ENCODE measurements at places on chromosomes 4 and X. TPM values are rescaled to one million over a fixed set of nuclear protein-coding genes. Genes with fewer than 3 reads are reported as not detected.

The PLA2G12A gene
- 36.3 TPM for polyA plus RNA-seq

The TMEM271 gene
- polyA plus RNA-seq = not detected

The GAGE12J gene
- not detected for polyA plus RNA-seq

The TBC1D9 gene
- polyA plus RNA-seq = not detected

The CAPN6 gene
- polyA plus RNA-seq = not detected

The ARHGAP10 gene
- 2.9 TPM for polyA plus RNA-seq

The PPEF2 gene
- polyA plus RNA-seq = not detected

The CASP6 gene
- 88.4 TPM for polyA plus RNA-seq

The TEX13C gene
- not detected for polyA plus RNA-seq

The CLCN4 gene
- not detected for polyA plus RNA-seq

The APOO gene
- polyA plus RNA-seq = 16.1 TPM

The NXF2 gene
- polyA plus RNA-seq = not detected

GRCh38 chr4:8306511-8307021, 37.0 kb downstream of the HTRA3 start:
- no peak for DNase-seq

DNA sequence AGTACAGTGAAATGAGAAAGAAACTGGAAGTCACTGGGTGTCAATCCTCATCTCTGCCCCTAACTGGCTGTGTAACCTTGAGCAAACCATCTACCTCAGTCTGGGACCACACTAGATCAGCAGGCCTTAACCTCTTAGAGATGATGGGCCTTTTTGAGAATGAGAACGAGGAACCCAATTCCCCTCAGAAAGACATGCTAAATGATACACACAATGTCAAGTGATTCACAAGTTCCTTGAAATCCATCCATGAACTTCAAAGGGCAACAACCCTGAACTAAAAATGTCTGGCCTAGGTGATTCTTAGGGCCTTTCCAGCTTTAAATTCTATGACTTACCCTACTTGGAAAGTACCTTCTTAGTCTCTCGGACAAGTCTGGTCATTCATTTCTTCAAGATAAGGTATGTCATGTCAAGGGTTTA, 47.4 kb downstream of the ACSL4 start:
- no peak for DNase-seq

GRCh38 chrX:47587906-47588735, 5.9 kb downstream of the TIMP1 start:
- no peak for DNase-seq

GRCh38 chr4:143344774-143345173, 8.1 kb downstream of the GAB1 start:
- DNase-seq = no peak

DNA sequence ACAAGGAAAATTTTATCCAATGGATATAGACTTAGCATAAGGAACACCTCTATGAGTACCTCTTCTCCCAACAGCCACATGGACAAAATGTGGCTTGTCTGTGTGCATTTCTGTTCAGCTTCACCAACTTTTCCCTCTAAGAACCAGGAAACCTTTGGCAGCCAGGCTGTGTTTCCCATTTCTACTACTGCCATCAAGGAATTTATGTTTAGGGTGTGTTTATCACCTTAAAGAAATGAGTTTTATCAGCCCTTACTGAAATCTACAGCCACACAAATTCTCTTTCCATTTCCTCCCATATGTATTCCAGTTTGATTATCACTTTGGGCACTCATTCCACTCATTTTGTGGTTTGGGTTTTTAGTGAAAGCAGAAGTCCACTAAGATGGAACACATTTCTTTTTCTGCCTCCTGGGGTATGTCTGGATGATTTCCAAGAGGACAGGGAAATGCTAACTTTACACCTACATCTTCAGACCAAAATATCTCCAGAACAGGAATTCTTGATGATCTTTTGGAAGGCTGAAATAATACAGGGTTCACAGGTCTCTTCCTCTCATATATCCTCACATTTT, 82.6 kb upstream of the MAOA start:
- no peak for DNase-seq

GRCh38 chrX:127466211-127466610, 586.0 kb downstream of the ACTRT1 start:
- no peak for DNase-seq

DNA sequence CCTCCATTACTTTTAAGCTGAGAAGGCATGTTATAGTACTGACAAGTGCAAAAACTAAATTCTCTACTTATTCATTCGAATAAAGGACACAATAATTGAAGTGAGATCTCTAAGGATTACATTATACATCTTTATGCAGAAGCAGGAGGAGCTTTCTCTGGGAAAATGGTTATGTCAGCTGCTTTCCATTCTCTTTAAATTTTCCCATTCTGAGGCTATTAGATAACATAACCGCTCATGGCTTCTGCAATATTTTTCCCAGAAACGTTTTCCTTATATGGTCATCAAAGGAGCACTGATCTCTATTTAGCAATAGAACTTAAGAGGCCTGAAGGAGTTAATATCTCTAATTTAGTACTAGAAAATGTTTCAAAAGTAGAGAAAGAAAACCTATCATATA, 221.6 kb downstream of the NSUN7 start:
- DNase-seq = no peak

DNA sequence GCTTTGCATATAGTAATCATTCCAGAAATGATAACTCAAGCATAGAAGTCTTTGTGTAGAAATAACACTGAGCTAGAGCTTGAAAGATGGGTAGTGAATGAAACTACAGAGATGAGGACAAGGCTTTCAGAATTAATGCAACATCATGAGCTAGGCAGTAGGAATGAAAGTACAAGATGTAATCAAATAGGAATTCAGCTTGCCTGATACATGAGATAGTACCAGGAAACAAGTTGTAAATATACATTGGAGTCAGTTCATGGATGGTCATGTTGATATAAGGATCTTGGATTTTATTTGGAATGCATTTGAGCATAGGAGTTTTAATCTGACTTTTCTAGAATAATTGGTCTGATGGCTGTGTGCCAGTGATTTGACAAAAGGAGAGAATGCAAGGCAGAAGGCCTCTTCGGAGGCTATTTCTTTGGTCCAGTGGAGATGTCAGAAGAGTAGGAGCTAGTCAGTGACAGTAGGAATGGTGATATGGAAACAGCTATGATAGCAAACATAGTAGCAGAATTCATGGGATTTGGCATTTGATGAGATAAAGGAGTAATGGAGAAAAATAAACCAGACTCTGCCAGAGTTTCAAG, 206.4 kb upstream of the PACRGL start:
- no peak for DNase-seq

DNA sequence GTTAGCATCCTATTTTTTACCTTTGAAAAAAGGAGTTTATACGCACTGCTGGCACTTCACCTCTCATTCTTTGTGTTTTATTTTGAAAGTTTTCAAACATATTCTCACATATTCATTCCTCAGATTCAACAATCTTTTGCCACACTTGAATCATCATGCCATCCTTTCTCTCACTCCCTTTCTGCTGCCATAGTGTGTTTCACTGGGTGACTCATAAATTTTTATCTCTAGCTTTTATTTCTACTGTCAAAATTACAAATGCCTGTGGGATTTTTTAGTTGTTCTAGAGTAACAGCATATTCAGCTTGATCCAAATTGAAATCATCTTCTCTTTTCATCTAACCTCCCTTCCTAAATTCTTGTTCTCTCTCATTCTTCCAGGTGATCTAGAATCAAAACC, 28.0 kb downstream of the MFSD8 start:
- DNase-seq = no peak

DNA sequence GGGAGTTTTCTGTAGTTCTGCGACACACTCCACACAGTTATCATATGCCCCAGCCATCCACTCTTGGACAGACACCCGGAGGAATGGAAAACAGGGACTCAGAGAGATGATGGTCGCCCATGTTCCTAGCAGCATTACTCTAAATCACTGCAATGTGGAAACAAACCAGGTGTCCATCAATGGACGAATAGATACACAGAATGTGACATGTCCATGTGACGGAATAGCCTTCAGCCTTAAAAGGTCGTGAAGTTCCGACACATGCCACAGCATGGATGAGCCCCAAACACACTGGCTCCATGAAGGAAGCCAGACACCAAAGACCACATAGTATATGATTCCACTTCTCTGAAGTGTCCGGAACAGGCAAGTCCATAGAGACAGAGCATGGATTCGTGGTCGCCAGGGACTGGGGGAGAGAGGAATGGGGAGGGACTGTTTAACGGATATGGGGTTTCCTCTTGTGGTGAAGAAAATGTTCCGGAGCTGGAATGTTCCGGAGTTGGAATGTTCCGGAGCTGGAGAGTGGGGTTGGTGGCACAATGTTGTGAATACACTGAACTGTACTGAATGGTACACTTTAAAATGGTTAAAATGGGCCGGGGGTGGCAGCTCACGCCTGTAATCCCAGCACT, 28.7 kb upstream of the AFAP1 start:
- no peak for DNase-seq

DNA sequence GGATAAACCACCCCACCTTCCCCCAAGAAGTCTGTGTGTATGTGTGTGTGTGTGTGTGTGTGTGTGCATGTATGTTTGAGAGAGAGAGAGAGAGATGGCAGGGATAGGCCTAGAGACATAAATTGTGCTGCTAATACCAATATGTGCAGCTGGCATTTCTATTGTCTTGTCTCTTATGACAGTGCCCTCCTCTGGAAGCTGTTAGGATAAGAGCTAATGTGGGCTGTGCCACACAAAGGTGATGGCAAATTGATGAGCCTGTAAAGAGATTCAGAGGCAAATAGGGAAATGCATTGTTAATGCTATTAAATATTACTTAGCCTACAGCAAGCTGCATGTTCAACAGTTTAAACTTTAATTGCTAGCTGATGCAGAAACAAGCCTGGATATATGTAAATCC, 332.0 kb downstream of the NKX6-1 start:
- no peak for DNase-seq

DNA sequence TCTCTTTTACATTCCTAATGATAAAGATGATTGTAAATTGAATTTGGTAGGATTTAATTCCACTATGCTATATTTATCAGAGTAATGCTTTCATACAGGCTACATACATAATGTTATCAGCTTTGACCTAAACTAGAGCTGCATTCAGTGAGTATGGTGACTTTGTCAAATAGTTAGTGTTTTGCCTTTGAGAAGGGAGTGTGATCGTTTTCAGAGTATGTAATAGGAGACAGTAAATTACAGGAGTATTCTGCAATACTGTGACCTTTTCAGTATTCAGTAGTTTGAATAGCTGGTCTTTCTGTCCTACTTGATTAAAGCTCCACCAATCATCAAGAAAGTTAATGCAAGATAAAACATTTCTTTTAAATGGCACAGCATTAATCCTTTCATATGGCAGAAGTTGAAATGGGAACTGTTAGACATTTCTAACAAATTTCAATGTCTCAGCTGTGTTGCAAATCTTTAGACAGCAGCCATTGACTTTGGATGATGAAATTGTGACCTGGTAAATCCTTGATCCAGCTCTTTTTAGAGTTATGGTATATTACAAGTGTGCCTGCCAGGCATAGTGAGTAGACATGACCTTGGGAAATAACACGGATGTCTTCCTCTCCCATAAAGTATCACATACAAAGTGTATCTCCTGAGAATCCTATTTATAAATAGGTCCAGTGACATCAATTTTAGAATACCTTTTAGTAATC, 455.3 kb downstream of the KCTD8 start:
- no peak for DNase-seq

- DNase-seq = no peak
These were observed 1216.1 kb downstream of the FSTL5 start for GRCh38 chr4:160947653-160948052.

DNA sequence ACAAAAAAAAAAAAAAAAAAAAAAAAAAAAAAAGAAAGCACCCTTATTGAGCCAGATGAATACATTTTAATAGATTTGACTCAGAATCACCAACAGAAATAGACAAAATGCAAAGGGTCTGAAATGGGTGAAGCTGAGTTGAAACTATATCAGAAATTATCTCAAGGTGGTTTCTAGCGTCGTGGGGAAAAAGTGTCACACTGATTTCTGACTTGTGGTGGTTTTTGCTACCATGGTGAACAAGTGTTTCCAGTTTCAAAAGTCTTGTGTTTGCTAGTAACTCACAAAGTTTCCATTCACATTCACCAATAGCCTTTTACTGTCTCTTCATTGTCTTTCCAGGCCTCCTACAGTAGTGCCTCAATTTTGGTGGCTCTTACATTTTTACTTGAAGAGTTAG, 135.5 kb downstream of the ARHGAP24 start:
- no peak for DNase-seq

- DNase-seq = peak; percentile 78
These were observed at the start of gene USP27X for GRCh38 chrX:49878834-49879655. Gene USP27X (plus strand): TSS chrX:49879484. CDS start chrX:49880308, 824 bp downstream.

GRCh38 chrX:32293962-32294700, 917.2 kb downstream of the DMD start:
- no peak for DNase-seq

DNA sequence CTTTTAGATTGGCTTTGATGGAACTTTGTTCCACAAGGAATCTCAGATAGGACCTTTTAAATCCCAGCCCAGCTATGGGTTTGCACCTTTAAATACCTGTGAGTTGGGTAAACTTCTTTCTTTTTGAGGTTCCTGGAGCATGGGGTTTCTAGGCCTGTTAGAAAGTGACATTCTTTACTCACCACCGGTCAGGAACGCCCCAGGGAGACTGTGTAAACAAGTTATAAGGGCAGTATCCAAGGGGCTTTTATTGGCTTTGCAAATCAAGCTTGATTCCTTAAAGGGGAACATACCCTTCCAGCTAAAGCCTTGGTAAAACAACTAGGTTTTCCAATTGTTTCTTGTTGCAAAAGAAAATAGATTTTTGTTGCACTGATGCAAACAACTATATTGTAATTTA, 93.4 kb downstream of the TENT5D start:
- no peak for DNase-seq

DNA sequence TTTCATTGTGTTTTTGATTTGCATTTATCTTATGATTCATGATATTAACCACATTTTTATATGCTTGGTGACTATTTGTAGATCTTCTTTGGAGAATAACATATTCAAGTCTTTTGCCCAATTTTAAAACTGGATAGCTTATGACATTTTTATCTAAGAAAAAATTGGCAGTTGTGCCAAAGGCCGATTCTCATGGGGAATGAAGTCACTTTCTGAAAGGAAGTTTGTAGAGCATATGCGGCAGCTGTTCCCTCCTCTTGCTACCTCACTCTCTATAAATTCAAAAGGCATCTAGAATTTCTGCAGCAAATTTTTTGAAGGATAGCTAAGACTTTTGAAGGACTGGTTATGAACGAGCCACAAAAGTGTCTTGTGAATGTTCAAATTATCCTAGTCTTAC, 2353.5 kb downstream of the ARAP2 start:
- DNase-seq = no peak

DNA sequence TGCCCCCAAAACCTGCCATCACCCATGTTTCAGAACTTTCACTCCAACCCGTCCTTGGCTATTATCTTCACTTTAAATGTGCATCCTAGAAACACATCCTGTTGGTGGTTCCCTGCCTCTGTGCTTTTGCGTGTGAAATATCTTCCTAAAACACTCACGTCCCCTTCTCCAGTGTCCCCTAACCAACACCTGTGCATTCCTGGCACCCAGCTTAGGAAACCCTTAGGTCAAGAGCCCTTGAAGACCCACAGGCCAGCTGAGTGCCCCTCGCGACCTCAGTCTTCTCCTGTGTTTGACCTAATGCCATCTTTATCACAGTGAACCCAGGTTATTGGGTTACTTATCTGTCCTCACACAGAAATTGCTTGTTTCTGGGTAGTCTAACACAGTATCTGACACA, 117.6 kb downstream of the STK32B start:
- DNase-seq = no peak
